ENCODE measurements at places on chromosomes 7 and 10.

- DNase-seq = peak; percentile 4
Observed at GRCh38 chr10:75335983-75336382, 65.6 kb downstream of the ZNF503 start.

GRCh38 chr10:5013385-5013784 is 9.7 kb upstream of the AKR1C2 start:
- no peak for DNase-seq

DNA sequence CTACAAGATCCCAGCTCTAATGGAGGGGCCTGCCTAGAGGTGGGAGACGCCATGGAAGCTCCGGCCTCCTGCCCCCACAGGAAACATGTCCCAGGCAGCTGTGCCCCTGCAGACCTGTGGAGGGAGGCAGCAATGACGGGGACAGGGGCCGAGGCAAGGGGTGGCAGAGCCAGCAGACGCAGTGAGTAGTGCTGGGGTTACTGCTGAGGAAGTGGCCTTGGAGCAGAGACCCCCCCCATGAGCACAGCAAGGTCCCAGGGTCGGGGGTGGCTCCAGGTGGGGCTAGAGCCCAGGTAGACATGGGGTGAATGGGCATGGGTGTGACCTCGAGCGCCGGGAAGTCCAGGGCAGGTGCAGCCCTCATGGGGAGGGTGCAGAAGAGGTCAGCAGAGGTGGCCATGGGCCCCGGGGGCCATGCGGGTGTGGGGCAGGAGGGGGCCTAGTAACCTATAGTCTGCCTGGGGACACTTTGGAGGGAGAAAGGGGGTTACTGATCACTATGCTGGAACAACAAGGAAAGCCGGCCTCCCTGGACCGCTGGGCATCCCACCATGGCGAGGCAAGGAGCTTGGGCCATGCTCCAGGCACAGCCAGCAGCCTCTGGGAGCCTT is 45.5 kb downstream of the JAKMIP3 start:
- no peak for DNase-seq

DNA sequence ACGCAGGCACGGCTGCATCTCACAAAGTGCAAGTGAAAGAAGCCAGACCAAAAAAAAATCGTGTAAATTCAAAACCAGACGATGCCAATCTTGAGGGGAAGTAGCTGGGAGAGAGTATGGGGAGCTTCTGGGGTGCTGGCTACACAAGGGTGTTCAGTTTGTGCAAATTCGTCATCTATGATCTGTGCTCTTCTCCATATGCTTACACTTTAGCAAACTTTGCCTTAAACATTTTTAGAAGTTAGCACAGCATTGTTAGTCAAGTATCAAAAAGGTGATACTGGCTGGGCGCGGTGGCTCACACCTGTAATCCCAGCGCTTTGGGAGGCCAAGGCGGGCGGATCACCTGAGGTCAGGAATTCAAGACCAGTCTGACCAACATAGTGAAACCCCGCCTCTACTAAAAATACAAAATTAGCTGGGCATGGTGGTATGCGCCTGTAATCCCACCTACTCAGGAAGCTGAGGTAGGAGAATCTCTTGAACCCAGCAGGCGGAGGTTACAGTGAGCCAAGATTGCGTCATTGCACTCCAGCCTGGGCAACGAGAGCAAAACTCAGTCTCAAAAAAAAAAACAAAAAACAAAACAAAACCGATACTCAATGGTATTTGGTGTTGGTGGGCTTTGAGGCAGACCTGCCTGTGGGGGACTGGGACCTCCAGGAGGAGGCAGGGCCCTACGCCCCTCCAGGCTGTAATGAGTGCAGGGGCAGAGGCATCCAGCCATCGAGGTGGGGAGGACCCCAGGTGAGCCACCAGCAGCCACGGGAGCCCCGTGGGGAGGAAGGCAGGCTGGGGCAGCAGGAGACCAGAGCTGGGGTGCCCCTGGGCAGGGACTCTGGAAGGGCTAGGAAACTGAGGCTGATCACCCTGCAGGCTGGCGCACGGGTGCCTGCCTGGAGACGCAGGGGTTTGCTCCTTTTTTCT is 150.0 kb downstream of the PRKAG2 start:
- no peak for DNase-seq

GRCh38 chr10:21733710-21734109 is 199.7 kb downstream of the MLLT10 start:
- no peak for DNase-seq

GRCh38 chr10:77361831-77362230 is 275.8 kb downstream of the KCNMA1 start:
- DNase-seq = no peak

DNA sequence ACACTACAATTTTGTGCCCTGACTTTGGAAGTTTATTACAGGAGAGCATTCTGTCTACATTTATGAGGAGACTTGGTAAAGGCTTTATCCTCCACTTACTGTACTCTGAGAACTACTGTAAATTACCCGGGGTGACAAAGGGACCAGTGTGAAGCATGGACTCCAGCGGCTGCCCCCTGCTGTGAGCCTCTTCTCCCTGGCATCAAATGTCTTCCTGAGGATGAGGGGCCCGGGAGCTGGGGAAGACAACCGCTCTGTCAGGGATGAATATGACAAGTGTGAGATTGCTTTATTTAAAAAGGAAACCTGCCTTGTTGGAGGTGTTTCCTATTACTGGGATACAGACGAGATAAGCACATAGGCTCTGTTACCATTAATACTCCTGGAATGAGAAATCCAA is 714.8 kb downstream of the CCSER2 start:
- DNase-seq = no peak

- DNase-seq = no peak
Observed at GRCh38 chr10:92997620-92998019, 63.0 kb upstream of the CYP26C1 start.

DNA sequence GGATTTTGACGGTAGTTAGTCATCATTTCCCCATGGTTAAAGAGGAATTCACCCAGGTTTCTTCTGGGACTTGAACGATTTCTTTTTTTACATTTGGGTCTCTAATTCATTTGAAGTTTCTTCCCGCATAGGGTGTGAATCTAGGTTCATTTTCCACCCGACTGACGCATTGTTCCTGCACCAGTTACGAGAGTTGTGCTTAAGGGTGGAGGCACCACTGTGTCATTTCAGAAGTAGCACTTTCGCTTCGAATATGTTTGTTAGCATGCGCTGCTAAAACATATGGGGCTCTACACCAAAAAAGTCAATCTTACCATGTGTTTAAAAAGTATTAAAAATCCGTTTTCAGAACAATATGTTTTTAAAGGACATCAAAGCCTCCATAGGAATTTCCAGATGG is 140.3 kb downstream of the VIPR2 start:
- no peak for DNase-seq

GRCh38 chr7:11701829-11702560 is 130.0 kb downstream of the THSD7A start:
- no peak for DNase-seq

GRCh38 chr10:104487794-104488438 is 134.3 kb downstream of the CFAP58 start:
- no peak for DNase-seq

DNA sequence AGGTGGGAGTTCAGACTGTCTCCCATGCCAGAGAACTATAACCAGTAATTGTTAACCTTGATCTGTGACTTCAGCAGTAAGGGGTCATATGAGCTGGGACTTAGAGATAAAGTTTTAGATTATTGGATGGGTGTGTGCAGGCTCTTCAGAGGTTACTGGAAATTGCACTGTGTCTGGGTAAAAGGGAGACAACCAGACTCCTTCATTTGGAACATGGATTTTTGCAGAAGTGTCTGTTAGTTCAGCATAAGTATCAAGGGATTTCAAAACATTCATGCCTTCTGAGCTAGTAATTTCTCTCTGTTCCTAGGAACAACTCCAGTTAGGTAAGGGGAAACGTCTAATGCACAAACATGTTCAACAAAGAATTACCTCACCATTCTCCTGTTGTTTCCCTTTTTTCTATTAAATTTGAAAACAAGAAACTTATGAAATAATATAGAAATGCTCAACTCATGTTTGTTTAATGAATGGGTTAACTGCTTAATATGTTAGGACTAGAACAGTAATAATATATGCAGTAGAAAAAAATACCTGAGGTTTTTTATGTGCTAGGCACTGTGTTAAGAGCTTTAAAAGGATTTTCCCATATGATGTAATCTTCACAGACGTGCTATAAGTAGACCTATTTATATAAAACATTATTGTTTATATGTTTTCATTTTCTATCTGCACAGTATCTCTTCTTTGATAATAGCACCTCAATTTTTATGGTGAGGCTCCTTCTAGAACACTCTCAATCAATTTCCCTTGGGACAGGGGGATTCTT is 233.0 kb downstream of the CACNA2D1 start:
- no peak for DNase-seq

Data from memory B cell (primary cell).